ENCODE measurements at places on chromosomes 12 and 14.

DNA sequence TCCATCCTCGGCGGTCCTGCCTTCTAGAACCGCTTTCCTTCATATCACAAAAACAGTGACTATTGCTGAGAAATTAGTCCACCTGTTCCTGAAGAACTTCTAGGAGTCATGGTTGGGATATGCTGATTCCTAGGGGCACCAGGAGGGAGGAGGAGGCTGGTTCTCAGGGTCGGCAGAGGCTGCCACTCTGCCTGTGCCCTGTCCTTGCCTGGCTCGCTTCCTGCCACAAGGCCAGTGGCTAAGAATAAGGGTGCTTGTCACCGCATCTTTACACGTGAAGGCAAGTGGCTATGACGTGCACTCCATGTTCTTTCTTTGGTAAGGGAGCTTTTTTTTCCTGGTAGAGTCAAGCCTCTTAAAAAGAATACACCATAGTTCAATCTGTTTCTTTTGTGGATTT, 18.7 kb upstream of the DGLUCY start:
- DNase-seq: no peak

DNA sequence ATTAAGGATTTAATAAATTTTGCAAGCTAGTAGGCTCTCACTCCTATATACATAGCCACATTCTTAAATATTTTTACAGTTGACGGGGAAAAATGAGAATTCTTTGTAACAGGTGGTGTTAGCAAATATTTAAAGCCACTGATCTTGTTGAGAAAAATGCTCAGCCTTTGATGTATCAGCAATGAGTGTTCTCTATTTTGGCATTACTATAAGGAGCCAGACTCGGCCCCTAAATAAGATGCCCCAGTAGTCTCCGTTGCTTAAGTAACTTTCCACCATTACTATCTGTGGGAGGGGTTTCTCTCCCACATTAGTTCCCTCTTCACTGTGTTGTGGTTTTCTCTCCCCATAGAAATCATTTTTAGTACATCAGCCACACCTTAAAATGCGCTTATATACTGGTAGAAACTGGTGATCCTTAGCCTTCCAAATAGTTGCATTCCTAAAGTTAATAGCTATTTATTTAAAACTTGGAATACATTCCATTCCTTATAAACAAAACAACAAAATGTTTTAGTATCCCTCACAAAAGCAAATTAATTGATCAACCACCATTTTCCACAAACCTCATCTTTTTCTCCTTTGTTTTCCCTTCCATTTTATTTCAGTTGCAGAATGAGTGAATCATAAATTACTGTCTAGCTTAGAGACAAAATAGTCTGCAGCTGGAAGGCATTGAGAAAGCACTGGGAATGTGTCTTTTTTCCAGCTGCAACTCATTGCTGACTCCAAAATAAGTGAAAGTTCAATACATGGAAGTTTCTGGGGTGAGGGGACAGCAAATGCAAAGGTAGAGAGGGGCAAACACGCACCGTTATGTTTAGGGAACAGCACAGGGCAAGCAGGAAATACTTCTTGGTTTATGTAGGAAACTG, 84.7 kb upstream of the FERMT2 start:
- no peak for DNase-seq

DNA sequence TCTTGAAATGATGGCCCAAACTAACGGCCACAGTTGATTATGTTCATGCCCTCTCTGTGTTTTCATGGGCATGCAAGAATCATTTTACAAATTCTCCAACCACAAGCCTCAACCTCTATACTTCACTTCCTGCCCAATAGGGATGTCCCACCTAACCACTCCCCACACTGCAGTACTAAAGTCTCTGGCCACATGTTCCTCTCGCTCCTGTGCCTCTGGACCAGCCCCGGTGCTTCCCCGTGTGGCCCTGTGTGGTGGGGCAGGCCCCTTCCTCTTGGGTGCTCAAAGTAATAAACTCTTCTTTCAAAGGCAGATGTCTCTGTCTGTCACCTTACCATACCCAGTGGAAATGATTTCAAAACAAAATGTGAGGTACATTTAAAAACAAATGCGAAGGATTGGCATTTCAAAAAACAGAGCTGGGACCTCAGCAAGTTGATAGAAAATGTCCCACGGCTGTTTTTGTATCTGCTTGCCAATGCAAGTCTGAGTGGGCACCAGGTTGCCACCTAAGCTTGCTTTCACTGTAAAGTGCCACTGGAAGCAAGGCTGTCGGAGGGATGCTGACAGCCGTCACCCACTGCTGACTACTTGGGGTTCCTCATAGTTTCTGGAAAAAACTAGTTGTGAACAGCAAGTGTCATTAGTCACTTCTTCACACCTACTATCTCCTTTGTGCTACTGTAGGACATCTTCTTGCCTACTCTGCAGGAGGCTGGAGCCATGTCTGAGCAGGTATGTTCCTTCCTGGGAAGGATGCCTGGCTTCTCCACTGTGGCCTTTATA, 8.2 kb upstream of the SERPINA11 start:
- no peak for DNase-seq

DNA sequence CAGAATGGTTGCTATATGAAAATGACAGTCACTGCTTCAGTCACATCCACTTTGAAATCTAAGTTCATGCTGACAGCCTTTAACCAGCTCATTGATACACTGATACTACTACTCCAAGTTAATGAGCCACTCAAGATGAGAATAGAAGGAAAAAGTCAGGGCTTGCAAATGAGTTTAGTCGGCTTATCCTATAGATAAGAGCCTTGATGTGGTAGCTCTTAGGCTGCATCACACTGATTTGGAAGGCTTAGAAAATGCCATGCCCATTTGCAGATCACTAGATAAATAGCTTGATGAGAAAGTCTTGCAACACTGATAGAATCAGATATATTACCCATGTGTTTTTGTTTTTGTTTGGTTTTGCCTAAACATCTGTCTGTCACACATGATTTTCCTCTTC, 251.4 kb upstream of the ATXN7L3B start:
- no peak for DNase-seq

- DNase-seq: peak; percentile 65
Observed at GRCh38 chr12:14618983-14619382, 51.3 kb upstream of the PLBD1 start.

DNA sequence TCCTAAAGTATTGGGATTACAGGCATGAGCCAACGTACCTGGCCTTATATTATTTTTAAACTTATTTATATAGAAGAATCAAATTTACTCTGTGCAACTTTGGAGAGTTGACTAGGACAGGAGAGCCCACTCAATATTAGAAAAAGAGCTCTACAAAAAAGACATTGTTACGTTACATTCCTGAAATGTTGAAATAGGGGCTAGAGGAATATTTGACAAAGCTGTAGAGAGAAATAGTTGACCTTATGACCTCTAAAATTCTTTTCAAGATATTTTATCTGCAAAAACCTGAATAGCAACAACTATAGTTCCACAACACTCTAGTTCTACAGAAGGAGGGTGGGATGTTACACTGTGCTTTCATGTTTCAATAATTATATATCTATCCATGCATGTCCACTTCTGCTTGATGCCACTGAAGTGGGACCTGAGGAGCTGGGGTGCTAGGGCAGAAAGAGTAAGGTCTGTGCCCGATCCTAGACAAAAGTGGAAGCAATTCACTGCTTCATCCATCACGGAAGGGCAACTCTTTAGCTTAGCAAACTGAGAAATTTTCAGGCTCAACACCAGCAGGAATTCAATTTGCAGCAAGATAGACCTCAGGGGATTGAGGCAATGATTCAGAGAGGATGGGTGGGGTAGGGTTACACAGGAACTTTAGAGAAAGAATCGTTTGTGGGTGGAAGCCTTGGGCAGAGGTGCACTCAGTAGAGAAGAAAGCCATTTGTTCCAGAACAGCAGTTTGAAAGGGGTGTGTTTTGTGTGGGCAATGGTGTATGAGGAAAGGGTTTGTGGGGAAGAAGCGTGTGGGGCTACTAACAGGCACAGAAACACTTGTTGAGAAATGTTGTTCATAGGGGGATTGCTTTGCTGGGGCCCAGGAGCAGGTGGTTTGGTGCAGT, 16.0 kb upstream of the RNASE10 start:
- no peak for DNase-seq

GRCh38 chr12:55642669-55643068, 6.0 kb downstream of the OR10P1 start:
- no peak for DNase-seq

GRCh38 chr12:42076976-42077375, 67.7 kb downstream of the GXYLT1 start:
- DNase-seq: no peak

GRCh38 chr14:69559581-69560011, 15.1 kb downstream of the CCDC177 start:
- peak; percentile 66 for DNase-seq

DNA sequence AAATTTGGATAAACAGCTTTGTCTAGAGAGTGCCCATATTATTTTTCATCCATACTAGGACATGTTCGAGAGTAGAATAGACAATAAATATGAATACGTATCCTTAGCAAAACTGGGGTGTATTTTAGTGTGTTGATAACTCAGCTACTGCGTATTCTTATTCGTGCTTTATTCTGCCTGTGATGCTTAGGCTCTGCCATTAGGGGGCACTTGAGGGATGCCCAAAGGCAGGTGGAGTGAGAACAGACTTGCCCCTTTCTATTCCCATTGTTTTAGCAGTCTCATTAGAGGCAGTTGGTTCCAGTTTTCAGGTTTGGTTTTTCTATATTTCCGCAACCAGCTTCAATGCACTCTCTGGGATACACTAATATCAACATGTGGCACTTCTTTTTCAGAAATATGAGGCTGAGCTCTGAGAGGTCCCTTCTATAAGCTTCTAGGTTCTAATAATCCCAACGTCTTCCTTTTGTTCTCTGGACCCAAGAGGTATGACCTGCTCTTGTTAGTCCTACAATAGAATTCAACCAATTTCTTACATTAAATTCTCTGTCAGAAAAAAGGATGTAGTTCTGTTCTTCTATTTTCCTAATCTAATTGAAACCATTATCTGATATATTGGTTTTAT, 985.7 kb upstream of the FBXO33 start:
- peak; percentile 66 for DNase-seq

DNA sequence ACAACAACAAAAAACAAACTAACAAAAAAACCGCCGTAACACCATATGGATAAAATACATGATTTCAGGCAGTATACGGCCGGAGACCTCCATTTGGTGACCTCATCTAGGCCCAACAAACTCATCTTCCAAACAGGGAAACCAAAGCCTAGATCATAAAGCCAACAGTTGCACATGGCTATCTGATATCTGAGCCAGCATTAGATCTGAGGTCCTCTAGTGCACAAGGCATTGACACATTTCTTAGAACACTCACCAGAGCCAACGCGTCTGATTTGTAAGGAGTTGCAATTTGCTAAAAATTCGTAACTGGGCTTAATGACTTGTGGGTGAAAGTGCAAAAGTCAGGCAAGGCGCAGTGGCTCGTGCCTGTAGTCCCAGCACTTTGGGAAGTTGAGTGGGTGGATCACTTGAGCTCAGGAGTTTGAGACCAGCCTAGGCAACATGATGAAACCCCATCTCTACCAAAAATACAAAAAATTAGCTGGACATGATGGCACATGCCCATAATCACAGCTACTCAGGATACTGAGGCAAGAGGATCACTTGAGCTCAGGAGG, 42.0 kb upstream of the NUDT4 start:
- no peak for DNase-seq

DNA sequence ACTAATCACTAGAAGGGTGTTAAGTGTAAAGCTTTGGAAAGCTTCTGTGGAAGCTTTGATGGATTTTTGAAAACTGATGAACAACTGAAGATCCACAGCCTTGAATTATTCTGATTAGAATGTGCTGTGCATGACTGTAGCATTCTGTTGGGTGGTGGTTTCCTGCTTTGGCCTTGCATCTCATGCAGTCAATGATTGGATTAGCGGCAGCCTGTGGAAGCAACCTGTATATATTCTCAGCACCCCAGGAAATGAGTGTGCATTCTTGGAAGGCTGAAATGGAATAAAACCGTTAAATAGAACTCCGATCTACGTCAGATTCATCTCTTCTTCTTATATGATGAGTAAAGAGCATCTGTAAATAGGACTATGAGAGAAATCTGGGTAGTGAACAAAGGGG, 120.2 kb downstream of the SLC16A7 start:
- no peak for DNase-seq

DNA sequence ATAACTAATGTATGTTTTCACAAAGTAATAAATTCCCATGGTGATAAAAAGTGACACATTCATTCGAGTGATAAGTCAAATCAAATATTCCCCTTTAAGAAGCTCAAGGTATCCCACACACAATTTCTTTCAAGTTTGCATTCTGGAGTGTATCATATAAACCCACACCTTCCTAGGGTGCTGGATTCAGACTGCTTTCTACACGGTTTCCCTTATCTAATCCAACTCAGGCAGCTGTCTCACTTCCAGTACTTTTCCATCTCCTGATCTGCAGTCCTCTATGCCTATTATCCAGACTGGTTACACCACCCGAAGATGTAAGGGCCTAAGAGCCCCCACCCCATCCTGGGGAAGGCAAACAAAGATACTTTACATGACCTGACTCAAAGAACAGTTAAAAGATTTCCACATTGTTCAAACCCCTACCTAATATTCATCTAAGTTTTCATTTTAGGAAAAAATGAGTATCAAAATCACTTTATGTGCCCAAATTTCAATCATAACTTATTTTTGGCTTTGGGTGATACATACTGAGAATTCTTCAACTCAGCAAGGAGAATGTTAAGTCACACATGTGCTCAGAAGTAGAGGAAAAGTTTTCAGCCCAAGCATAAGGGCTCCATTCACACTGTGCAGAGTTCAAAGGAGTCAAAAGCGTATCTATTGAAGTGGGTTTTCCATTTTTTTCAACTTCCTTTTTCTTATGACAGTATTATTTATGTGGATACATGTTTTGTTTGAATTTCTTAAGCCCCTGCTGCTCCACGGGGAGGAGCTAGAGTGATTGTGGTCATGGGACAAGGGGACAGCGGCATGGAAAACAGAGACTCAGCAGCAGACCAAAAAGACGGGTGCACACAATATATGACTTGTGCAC, 41.8 kb downstream of the CORO1C start:
- peak; percentile 87 for DNase-seq

DNA sequence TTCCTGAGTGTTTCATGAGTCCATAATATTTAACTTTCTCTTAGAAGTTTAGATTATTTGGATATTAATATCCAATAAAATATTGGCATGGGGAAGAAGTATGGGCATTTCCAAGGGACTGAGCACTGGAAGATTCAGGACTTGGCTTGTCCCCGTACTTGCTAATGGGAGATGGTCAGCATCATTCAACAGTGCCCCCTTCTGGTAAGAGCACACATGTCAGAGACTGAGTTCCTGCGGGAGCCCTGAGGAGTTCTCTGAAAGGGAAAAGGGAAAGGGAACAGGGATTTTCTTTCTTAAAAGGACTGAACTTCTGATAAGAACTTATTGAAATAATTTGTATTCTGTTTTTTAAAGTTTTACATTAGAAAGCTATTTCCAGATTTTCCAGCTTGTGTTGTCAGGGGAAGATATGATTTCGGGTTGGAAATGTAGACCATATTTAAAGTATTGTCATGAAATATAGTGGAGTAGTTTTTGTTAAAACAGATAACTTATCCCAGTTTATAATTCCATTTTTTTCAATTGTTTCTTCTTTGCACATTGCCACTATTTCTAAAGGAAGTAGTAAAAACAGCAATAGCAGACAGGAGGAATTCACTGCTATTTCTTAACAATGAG, 59.8 kb upstream of the C12orf71 start:
- DNase-seq: peak; percentile 81
